ENCODE measurements at places on chromosomes 7 and 10.
A peak's percentile ranks its signal among the peaks of the same experiment; 100 is the strongest.

DNA sequence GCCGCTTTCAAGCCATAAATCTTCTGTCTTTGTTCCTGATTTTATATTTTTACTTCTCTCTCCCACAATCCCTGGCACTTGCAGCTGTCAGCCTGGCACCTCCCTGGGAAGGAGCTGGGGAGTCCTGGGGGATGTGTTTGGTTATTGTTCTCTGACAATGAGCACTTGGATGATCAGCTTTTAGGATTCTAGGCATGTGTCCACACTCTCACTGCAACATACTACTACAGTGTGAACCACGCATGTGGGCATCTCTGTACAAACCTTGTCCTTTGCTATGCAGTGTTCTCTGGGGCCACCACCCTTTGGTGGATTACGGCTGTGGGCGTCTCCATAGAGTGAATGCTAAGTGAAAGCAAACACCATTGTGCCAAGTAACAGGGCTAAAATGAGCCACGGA is 168.4 kb upstream of the KMT2E start:
- no peak for DNase-seq

DNA sequence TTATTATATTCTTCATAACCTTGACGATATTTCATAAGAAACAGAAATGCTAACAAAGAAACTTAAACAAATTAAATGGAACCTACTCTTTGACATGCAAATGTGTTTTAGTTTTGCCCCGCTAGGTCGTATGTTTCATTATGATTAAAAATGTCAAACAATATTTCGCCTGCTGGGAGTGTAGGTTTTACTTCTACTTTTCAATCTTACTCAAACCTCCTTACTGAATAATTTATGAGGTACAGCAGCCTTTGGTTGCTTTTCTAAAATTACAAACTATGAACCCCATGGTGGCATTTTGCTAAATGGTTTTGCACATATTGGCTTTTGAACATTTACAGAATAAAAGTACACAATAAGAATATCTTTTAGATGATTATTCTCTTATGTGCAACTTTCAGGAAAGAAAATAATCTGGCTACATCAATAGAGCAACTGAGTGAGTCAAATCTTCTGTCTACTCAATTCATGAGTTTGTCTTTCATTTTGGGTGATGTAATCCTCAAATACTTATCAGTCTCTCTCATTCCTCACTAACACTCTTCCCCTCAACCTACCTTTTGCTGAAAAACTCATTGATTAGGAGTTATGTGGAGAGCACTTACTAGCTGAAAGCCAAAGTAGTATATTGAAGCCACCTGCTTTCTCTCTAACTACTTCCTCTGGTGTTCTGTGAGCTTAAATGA is 1226.4 kb downstream of the XPNPEP1 start:
- DNase-seq = no peak

- peak; percentile 6 for DNase-seq
Observed at GRCh38 chr7:3200504-3200903, 100.5 kb upstream of the SDK1 start.

DNA sequence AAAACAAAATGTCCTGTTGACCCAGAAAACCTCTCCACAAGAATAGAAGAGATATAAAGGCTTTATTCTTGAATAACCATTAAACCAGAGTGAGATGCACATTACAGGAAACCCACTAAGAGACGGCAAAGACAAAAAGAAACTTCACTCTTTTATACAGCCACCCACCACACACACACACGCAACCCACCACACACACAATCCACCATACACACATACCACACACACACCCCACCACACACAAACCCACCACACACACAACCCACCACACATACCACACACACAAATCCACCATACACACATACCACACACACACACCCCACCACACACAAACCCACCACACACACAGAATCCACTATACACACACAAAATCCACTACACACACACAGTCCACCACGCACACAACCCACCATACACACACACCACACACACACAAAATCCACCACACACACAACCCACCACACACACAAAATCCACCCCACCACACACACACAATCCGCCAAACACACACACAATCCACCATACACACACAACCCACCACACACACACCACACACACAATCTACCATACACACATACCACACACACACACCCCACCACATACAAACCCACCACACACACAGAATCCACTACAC is 9.5 kb upstream of the REPIN1 start:
- DNase-seq = no peak

GRCh38 chr7:96979551-96980276 is 25.6 kb upstream of the DLX6 start:
- DNase-seq = no peak

DNA sequence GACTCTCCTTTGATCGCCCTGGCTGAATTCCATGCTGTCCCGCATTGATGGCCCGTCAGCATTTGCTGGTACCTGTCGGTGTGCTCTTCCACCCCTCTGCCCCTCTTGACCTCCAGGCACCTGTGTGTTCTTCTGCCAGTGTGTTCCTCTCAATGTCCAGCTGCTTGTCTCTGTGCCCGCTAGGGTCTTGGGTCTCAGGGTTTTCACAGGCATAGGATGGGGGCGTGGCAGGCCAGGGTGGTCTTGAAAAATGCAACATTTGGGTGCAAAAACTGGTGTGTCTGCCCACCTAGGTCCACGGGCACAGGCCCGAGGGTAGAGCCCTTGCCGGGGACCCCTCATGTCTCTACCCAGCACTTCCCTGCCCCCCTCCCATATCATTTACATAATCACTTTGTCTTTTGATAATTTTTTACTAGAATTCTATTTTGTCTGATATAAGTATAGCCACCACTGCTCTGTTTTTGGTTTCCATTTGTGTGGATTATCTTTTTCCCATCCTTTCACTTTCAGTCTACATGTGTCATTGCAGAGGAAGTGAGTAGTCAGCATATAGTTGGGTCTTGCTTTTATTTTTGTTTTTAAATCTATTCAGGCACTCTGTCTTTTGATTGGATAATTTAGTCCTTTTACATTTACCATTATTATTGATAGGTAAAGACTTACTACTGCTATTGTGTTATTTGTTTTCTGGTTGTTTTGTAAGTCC is 46.6 kb upstream of the ADRA2A start:
- DNase-seq = no peak

- no peak for DNase-seq
Observed at GRCh38 chr10:95531994-95532399, 29.2 kb downstream of the SORBS1 start.

GRCh38 chr10:35363587-35363986 is 27.3 kb downstream of the CCNY start:
- DNase-seq = no peak

DNA sequence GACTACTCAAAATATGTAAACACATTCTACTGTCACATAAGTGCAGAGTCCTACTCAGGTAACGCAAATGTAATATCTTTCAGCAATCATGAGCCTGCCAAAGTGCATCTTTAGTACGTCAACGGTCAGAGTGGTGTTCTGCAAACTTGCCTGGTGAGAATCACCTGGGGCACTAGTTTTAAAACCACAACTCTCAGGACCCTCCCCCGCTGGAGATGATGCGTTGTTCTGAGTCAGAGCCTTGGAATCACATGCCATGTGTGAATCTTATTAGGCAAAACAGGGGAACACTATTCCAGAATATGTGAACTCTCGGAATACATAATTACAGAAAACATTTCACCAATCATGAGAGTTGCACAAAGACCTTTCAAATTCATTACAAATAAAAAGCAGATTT is 115.7 kb downstream of the TPK1 start:
- DNase-seq = no peak

GRCh38 chr7:55178863-55179773 is 160.3 kb downstream of the EGFR start:
- no peak for DNase-seq

DNA sequence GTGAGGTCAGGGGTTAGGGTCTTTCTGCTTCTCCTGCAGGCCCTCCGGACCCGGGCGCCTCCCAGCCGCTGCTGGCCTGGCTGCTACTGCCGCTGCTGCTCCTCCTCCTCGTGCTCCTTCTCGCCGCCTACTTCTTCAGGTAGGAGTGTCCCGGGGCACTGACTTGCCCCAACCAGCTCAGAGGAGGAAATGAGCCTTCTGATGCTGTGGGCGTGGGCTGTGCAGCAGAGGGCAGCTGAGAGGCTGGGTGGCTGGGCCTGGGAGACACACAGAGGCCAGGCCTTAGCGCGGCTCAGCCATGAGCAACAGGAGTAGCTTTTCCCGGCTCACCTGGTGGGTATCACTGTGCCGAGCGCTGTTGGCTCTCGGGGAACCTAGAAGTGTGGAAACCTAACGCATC is 78.9 kb downstream of the MKI67 start:
- peak; percentile 78 for DNase-seq

DNA sequence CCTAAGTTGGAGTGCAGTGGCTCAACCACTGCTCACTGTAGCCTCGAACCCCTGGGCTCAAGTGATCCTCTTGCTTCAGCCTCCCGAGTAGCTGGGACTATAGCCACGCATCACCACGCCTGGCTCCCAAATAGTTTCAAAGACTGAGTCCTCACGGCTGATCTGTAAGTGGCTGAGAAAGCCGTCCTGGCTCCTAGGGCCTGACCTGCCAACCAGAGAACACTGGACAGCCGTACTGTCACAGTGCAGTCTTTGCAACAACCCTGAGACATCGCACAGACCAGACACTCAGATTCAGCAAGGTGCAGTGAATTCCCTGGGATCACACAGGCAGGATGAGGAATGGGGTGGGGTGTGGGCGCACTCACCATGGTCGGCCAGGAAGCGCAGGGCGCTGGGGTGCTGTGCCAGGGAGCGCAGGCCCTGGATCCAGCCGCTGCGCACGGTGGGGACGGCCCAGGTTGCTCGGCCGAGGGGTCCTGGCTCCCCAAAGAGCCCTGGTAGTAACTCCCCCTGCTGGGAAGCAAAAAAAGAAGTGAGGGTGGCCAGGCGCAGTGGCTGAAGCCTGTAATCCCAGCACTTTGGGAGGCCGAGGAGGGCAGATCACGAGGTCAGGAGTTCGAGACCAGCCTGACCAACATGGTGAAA is 10.7 kb downstream of the BRAT1 start:
- DNase-seq = no peak

DNA sequence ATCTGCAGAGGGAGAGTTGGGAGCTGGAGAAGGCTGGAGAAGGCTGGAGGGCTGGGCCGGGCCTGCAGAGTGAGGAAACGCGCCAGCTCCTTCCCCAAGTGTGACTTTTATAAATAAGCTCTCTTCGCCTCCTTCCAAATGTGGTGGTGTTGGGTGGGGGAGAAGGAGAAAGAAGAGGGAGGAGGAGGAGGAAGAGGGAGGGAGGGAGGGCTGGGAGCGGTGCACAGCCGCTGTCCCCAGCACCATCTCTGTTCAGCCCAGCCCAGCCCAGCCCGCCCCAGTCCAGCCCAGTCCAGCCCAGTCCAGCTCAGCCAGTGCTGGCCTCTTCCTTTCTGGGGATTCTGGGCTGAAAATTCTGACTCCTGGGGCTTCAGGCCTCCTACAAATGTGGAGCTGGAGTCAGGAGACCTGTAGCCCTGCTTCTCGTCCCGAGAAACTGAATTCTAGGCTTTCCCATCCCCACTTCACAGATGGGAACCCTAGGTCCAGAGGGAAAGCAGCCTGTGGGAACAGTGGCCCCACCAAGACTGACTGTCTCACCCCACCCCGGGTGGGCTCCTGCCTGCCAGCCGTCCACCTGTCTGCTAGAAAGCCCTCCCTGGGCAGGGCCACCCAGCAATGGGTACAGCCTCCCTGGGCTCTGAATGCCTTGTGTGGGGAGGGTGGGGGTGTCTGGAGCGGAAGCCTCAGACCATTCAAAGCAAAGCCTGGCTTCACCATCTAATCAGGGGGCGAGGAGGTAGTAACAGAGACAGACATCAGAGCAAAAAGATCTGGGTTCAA is 2.3 kb downstream of the STX1A start:
- no peak for DNase-seq

DNA sequence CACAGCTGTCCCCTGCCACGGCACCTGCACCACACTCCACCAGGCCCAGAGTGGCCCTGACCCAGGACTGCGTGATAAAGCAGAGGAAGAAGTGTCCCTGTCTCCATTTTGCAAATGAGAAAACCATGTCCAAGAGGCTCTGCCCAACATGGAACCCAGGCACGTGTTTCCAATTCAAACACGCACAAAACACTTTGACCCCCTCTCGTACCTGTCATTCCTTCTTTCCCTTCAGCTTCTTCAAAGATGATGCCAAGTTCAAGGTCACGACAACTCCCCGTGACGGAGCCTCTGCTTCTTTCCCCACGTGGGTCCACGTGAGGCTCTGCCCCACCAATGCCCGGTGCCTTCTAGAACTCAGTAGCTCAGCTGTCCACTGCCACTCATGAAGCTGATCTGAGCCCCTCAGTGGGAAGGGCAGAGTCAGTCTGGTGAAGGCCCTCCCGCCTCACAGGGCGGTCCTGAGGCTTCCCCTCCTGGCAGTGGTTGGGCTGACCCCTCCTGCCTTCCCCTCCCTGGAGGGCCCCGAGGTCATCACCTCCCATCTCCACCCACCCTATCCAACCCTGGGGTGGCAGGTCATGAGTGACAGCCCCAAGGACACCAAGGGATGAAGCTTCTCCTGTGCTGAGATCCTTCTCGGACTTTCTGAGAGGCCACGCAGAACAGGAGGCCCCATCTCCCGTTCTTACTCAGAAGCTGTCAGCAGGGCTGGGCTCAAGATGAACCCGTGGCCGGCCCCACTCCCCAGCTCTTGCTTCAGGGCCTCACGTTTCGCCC is 19.0 kb downstream of the CALML5 start:
- DNase-seq = no peak

- no peak for DNase-seq
Observed at GRCh38 chr7:129468547-129468946, 33.8 kb upstream of the SMKR1 start.

- DNase-seq = no peak
Observed at GRCh38 chr7:28018446-28018845, 162.1 kb downstream of the JAZF1 start.
